GDM1 (cell line): ENCODE measurements at places on chromosomes 1 and 21.

GRCh38 chr1:4393191-4393590 lies 261.2 kb upstream of the AJAP1 start:
- DNase-seq, result no peak

DNA sequence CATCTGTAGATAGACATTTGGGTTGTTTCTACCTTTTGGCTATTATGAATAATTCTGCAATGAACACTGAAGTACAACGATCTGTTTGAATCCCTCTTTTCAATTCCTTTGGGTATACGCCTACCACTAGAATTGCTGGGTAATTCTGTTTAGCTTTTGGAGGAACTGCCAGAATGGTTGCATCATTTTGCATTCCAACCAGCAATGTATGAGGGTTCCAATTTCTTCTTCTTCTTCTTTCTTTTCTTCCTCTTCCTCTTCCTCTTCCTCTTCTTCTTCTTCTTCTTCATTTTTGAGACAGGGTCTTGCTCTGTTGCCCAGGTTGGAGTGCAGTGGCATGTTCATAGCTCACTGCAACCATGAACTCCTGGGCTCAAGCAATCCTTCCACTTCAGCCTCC lies 13.8 kb upstream of the THEM5 start:
- DNase-seq, result no peak

DNA sequence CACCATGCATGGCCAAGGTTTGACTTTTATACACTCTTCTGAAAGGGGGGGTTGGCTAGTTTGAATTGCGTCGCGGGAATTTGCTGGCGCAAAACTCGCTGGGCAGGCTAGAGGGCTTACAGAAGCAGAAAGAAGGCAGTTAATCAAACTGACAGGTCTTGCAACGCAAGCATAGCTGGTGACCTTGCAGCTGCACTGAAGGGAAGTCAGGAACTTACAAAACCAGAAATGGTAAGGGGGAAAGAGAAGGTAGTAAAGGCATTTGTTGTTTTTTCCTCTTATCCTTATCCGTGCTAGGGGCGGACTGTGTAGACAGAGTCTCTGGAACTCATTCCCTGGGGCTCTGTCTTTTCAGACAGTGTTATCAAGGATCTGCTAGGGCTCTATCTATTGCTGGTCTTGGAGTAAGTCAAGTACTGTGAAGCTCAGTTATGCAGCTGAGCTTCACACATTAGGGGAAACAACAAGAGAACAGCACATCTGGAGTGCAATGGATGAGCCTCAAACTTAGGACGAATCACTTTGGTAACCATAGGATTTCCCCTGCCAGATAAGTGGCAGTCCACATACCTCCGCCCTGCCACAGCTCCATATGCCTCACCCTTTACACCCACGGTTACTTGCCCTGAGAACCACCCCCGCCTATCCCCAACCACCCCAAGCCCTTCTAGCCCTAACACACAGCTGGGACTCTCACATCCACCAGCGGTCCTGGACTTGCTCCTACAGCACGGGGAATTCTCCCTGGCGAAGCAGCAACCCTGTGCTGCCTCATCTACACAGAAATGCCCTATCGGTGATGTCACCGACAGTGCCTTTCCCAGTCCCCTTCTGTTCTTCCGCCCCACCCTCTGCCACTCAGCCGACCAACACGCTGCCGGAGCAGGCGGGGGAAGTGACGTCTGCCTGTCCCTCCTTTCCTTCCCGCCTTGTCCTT lies 251.4 kb downstream of the FAM72C start:
- DNase-seq, result no peak

GRCh38 chr1:25893116-25893515 lies 13.1 kb downstream of the STMN1 start:
- no peak for DNase-seq

GRCh38 chr1:159163614-159164228 lies 7.7 kb upstream of the CADM3 start:
- no peak for DNase-seq
